ENCODE measurements at places on chromosomes 6 and 20. TPM values are rescaled to one million over a fixed set of nuclear protein-coding genes. Genes with fewer than 3 reads are reported as not detected.
A peak's percentile ranks its signal among the peaks of the same experiment; 100 is the strongest.

GRCh38 chr6:83038246-83038645 lies 27.4 kb downstream of the UBE3D start:
- no peak for DNase-seq

DNA sequence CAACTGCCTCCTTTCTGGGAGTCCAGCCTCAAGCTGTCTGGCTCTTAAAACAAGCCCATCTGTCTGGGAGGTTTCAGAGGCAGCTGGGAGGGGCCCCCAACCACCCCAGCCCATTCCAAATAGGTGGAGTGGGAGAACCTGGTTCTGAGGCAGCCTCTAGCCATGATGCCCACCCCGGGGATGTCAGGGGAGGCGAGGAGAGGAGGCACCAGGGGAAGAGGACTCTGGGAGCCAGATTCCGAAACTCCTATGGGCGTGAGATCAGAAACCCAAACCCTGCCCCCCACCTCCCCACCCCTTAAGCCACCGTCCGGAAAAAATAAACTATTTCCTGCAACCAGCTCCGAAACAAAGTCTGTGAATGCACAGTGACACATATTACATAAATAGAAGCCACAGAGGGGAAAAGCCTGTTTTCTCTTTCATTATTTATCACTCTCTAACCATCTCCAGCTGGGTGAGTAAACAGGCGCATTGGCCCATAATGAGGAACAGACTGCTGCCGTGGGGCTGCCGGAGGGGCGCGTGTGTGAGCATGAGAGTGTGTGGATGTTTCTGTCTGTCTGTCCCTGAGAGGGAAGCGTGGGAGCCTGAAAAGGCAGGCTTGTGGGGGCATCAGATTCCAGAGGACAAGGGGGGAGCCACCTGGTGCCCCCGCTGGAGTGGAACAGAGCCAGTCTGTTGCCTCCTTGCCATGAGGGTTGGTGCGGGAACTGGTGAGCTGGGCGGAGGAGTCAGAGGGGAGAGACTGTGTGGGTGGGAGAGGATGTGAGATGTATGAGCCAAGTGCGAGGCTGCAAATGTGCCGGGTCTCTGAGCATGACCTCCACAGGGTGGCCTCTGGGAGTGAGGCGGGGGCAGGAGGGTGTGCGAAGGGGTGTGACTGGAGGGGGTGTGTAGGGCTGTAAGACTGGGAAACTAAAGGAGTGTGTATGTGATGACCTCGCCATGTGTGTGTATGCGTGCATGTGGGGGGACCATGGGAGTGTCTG lies 14.3 kb upstream of the FOXP4 start:
- DNase-seq, result no peak

DNA sequence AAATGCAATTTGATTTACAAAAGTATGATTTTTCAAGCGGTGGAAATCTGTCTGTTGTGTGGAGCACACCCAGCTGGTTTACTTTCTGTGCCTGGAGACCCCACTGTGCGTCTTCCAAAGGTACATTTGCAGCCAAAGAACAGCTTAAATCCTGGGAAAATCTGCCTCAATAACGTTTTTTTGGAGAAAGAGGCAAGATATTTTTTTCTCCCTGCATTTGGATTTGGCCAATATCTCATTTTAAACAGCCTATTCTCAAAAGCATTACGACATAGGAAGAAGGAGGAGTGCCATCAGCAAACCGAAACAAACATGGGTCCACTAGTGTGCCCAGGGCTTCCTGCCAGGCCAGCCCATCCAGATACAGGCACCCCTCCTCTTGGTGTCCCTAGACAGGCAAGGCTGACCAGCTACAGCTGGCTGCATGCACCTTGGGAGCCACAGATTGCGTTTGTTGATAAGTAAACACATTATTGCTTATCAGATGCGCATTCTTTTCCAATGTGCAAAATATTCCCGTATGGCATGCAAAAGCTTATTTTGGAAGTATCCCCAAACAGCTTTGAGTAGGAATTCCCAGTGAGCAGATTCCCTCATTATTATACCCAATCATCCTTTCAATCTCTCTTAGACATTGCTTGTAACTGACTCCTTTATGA lies 184.5 kb upstream of the MARCKS start:
- DNase-seq, result peak; percentile 19

DNA sequence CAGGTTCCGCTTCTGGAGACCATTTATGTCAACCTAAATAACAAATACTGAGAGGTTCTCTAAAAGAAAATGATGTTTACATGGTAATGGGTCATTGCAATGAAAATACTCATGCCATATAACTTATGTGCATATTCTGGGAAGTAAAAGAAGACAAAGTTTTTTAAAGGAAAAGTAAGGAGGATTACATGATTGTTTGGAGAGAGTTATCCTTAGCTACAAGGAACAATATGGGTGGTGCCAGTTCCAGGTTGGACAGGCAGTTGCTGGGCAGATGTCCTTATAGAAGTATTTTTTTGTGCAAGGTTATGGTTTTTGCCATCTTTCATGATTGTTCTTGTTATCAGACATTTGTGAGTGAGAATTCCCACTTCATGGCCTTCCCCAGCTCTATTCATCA lies 52.5 kb downstream of the MRAP2 start:
- DNase-seq, result no peak

DNA sequence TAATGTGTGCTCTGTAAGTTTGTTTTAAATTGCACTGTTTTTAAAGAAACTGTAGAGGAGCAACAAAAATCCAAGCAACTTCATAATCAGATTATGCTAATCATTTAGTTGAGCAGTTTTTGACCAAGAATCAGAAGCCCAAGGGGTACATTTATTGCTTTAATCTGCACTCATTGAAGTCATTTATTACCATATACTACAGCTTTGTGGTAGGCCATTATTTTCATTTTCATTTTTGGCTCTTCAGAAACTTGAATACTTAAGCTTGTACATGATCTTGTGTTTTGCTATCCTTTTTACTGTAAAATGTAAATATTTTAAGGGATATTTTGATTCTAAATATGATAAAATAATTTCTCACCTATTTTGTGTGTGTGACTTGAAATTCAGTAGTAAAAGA lies 78.5 kb downstream of the PHF3 start:
- no peak for DNase-seq

- no peak for DNase-seq
Observed at GRCh38 chr20:63567386-63568169, 6.5 kb downstream of the HELZ2 start.

- DNase-seq, result no peak
Observed at GRCh38 chr6:105384004-105384403, 18.9 kb downstream of the PREP start.

DNA sequence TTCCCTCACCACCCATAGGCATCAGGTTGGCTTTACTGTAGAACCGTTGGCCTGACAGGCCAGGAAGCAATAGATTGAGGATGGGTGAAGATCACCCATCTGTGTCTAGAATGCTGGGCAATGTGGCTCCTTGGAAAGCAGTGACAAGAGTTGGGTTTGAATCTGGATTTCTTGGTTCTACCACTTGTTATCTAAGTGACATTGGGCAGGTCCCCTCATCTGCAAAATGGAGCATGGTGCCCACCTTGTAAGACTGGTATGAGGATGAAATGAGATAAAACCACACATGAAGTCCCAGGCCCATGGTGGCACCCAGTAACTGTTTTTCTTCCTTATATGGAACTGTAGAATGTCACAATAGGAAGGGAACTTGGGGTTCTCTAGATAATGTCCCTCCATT lies 22.6 kb upstream of the SIRPB2 start:
- DNase-seq, result no peak

DNA sequence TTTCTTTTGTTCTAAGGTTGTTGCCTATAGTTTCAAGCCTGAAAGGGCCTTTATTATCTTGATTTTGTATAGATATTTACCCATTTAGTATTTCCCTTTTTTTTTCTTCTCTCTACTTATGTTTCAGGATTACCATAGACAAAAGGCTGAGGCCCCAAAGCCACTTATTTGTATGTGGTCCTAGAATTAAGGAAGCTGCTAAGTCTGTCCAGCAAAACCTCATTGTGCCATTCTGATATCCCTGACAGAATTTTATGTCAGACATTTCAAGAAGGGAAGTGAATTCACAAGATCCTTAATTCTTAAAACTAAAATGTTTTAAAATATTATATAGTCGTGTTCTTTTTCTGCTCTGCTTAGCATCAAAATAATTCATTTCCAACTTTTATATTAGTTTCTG lies 6.9 kb downstream of the HAO1 start:
- DNase-seq, result no peak

ULBP3 gene
- 7.5 TPM for total RNA-seq

COL12A1 gene
- 2.4 TPM for total RNA-seq

Data from glutamatergic neuron (in vitro differentiated cells).